ENCODE measurements at places on chromosomes 13 and 19.

GRCh38 chr19:1250437-1251260 is 2.3 kb downstream of the MIDN start:
- DNase-seq = peak; percentile 60

GRCh38 chr19:31312009-31312676 is 37.1 kb downstream of the TSHZ3 start:
- DNase-seq = no peak

DNA sequence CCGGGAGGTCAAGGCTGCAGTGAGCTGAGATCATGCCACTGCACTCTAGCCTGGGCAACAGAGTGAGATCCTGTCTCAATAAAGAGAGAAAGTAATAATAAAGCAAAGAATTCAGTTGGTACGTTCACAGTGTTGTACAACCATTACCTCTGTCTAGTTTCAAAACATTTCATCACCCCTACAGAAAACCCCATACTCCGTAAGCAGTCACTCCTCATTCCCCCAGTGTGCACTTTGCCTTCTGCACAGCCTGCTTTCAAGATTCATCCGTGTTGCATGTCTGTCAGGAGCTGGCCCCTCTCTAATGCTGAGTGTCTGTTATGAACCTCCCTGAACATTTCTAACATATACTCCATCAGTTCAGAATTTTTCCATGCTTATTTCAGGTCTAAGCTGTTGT is 9.4 kb downstream of the POLD1 start:
- DNase-seq = no peak

DNA sequence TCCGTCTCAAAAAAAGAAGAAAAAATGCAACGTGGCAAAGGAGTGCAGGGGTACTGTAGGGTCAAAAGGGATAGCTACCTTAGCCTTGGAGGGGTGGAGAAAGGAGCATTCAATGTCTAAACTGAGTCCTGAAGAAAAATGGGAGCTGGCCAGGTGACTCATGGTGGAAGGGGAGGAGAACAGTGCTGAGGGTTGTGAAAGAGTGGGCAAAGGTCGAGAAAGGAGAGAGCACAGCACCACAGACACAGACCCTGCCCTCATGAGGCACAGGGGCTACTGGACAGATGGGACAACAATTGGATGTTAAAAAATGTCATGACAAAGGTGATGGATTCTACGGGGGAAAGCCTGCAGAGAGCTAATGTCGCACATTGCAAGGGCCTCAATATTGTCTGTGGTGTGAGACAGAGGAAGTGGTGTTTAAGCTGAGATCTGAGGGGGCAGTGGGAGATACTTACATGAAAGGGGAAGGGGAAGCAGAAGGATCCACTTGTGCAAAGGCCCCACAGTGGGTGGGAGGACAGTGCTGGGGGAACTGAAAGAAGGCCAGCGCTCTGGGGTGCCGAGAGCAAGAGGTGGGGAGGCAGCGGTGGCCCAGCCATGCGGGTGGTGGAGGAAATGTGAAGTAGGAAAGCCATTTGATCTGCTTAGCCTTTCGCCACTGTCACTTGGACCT is 42.9 kb upstream of the URAD start:
- peak; percentile 16 for DNase-seq

GRCh38 chr13:99327761-99328160 is 20.6 kb upstream of the GPR183 start:
- DNase-seq = no peak

DNA sequence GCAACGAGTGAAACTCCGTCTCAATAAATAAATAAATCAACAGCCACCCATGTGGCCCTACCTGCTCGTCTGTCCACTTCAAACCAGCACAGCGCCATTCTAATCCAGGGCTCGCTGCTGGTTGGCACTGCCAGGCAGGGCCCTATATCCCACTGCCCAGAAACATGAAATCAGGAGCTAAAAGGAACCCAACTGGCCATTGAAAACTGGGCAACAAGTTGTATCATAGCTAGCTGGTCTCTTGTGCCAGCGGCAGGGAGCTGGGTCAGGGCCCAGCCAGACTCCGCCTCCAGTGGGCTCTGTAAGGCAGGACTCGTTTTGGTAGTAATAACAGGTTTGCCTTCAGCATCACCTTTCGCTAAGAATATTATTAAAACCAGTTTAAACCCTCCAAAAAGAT is 39.3 kb downstream of the GGACT start:
- peak; percentile 6 for DNase-seq

DNA sequence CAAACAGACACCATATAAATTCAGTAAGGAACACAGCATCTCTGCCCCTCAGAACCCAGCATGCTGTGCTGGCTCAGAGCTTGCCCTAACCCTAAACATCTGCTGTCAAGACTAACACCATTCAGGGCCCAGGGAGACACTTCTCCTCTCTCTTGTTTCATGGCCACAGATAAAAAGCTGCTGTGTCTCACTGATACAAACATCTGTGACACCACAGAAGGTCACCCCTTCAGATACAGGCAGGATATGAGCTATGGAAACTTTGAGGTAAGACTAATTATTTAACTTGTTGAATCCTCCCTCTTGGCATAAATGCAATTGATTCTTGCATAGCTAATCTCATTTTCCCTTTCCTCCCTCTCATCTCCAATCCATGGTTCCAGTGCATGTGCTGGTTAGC is 61.6 kb upstream of the GPR12 start:
- no peak for DNase-seq

GRCh38 chr13:71828564-71828963 is 38.4 kb downstream of the DACH1 start:
- no peak for DNase-seq

GRCh38 chr13:37701972-37702371 is 103.4 kb upstream of the POSTN start:
- DNase-seq = no peak

DNA sequence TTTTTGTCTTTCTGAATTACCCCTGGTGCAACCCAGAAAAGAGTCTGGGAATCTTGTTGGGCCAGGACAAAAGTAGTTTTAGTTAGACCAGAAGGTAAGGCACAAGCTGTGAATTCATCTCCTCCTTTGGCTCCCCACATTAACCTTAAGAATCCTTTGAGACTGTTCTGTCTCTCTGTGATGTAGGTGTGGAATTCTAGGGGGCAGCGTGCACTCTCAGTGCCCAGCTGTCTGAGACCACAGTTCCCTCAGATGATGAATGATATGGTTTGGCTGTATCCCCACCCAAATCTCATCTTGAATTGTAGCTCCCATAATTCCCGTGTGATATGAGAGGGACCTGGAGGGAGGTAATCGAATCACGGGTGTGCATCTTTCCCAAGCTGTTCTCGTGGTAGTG is 43.9 kb downstream of the ZNF506 start:
- no peak for DNase-seq

- DNase-seq = no peak
Observed at GRCh38 chr19:6213696-6214641, 65.8 kb downstream of the MLLT1 start.

GRCh38 chr19:45253396-45254027 is 2.4 kb downstream of the MARK4 start:
- DNase-seq = no peak

DNA sequence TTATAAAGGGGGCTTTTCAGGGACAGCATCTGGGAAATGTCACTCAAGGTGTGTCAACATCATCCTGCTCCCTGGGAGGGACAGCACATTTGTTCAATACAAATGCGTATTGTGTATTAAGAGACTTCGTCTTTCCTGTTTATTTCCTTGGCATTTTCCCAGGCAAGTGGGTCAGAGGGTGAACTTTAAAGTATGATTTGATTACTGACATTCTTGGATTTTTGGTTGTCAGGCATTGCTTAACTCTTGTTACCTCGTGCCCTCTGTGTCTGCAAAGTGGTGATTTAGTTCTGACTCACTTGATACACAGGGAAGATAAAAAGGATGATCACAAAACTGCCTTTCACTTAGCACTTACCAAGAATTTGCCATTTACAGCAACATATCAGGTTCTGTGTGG is 292.7 kb downstream of the SUCLA2 start:
- DNase-seq = no peak

DNA sequence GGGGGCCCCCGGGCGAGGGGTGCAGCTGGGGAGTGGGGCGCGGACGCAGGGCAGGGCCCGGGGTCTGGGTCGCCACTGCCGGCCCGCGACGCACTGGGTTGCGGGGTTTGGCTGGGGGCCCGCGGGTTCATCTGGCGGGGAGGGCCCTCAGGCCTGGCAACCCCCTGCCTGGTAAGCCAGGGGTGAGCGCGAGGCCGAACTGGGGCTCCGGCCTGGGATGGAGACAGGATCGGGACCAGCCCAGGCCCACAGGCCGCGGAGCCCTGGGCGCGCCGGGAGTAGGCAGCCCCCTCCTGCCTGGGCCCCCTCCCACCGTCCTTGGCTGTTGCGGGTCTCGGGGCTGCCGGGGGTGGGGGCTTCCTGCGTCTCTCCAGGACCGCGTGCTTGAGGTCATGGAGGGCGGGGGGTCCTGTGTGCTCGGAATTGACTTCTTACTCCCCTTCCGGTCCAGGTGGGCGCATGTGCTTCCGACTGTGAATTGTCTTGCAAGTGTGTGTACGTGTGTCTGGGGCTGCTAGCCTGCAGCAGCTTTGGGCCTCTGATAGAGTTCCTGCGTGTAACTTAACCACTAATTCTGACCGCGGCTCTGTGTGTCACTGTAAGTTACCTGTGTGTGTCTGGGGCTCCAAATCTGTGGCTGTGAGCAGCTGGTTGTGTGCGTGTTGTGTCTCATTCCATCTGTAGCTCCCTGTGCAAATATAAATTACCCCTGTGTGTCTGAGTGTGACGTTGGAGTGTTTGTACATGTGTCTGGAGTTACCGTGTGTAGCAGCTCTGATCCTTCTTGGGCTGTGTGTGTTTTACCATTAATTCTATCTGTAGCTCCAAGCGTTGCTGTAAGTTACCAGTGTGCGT is 751 bp downstream of the GRAMD1A start:
- DNase-seq = no peak

GRCh38 chr19:43471091-43471490 is 5.7 kb upstream of the LYPD3 start:
- no peak for DNase-seq

DNA sequence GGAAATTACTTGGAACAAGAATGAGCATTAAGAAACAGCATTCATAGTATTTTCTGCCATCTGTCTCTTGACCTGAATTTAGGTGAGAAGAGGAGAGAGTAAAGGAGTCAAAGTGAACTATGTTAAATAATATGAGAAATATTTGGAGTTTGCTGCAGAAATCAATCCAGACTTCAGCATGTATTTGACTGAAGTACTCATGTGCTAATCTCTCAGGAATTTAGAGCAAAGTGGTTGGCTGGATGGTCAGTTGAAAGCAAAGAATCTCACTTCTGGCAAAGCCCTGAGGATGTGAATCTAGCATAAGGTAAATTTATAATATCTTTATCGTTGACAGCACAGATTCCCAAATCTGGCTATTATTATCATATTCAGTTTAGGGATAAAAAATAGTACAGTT is 394.3 kb downstream of the PCDH17 start:
- no peak for DNase-seq

DNA sequence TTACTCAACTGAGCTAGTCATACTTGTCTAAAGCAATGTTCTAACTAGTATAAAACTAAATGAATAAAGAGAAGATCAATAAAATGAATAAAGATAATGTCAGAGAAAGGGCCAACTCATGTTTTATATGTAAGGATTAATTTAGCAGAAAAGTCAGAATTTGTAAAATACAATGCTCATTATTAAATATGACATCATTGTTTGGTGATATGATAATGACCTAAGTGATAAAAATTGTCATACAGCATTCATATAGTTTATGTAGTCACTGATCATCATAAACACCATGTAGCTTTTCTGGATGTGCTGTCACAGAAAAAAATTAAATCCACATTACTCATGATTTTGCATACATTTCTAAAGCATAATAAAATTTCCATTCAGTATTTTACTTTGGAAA is 3.1 kb upstream of the ATXN8OS start:
- no peak for DNase-seq

DNA sequence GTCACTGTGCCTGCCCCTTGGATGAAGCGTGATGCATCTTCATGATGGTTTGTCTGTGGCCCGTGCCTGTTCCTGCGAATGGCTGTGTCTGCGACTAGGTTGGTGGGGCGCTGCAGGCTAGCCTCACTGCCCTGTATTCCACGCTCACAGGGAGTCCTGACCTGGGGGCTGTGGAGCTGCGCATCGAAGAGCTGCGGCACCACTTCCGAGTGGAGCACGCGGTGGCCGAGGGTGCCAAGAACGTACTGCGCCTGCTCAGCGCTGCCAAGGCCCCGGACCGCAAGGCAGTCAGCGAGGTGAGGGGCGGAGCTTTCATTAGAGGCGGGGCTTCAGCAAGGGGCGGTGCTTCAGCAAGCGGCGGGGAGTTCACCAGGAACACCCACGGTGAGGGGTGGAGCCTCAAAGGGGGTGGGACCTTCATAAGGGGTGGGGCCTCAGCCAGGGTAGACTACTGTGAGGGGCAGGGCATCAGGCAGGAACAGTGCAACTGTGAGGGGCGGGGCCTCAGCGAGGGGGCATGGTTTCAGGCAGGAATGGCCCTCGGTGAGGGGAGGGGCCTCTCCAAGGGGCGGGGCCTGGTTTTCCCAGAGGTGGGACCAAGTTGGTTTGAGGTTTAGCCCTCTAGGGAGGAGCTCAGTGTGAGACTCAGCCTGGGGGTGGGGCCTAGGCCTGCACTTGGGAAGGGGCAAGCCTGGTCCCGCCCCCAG is 17.2 kb downstream of the PKN1 start:
- DNase-seq = no peak

- DNase-seq = no peak
Observed at GRCh38 chr19:6873708-6874431, 13.5 kb upstream of the ADGRE1 start.

- no peak for DNase-seq
Observed at GRCh38 chr13:50127726-50128291, 112.6 kb downstream of the KCNRG start.

GRCh38 chr19:4374498-4375163 is 25.7 kb downstream of the SH3GL1 start:
- DNase-seq = no peak

GRCh38 chr13:40792284-40793051 is 3.1 kb downstream of the SLC25A15 start:
- no peak for DNase-seq

- no peak for DNase-seq
Observed at GRCh38 chr19:40928850-40929249, 46.8 kb upstream of the CYP2A7 start.

- no peak for DNase-seq
Observed at GRCh38 chr13:28494504-28494777, 487 bp downstream of the FLT1 start.

GRCh38 chr19:1220976-1221903 is 15.7 kb downstream of the STK11 start:
- peak; percentile 49 for DNase-seq

- DNase-seq = no peak
Observed at GRCh38 chr13:25699056-25699455, 327.3 kb downstream of the ATP8A2 start.

- DNase-seq = no peak
Observed at GRCh38 chr13:20482275-20482761, 43.3 kb downstream of the CRYL1 start.

GRCh38 chr19:45175515-45176345 is 2.3 kb downstream of the TRAPPC6A start:
- DNase-seq = no peak

DNA sequence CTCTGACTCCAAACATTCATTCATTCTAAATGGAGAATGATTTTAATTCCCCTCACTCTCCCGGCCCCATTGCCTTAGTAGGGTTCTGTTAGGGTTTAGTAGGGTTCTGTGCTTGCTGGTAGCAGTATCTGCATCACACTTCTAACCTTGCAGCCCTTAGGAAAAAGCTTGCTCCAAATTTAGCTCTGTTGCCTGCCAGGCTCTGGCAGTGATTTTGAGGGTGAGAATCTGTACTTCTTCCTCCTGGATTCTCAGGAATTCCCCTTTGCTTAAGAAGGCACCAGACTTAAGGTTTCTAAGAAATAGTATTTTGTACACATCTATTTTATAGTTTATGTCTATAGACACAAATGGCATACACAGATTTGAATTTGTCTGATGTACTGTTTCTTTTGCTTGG is 14.7 kb downstream of the B3GLCT start:
- no peak for DNase-seq
